ENCODE measurements at places on chromosomes 2 and 18. TPM values are rescaled to one million over a fixed set of nuclear protein-coding genes. Genes with fewer than 3 reads are reported as not detected.

Gene FTCDNL1
- 3.5 TPM for total RNA-seq

Gene HOXD13
- not detected for total RNA-seq

Gene EGR4
- not detected for total RNA-seq

Gene SLC5A7
- 0.23 TPM for total RNA-seq

Gene ANO7
- total RNA-seq = 1.3 TPM

DNA sequence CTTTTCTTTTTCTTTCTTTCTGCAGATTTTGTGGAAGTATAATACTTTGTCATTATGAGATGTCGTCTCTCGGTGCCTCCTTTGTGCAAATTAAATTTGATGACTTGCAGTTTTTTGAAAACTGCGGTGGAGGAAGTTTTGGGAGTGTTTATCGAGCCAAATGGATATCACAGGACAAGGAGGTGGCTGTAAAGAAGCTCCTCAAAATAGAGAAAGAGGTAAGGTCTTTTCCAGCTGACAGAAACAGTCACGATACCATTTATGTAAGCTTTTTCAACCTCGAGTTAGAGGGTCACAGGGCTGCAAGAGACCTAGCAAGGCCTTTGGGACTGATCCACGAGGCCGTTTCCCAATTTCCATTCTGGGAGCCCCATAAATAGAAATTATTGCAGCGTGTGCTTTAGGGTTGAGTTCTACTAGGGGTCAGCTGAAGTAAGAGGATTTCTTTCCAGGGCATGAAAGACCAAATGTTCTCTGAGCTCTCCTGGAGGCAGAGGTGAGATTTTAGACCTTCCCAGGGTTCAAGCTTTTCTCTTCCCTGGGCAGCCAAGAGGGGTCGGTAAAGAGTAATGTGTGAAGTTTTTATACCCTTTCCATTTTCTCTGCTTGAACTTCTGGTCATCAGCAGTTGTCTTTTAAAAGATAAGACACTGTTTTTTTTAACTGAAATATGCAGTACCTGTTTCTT lies 15.5 kb downstream of the MAP3K20 start:
- no peaks in the 10 kb centered on the region for H3K27me3 ChIP-seq
- H3K4me1 ChIP-seq = peaks cover 10% of the 10 kb centered on the region
- peaks cover 15% of the 10 kb centered on the region for H3K36me3 ChIP-seq
- no peak for DNase-seq

- H3K4me3 ChIP-seq = no peak overlapping the region
- peak overlapping the region; percentile 46 for H3K27ac ChIP-seq
- no peaks in the 10 kb centered on the region for H3K27me3 ChIP-seq
Observed at GRCh38 chr2:74385396-74385795, 5.3 kb upstream of the DCTN1 start.

DNA sequence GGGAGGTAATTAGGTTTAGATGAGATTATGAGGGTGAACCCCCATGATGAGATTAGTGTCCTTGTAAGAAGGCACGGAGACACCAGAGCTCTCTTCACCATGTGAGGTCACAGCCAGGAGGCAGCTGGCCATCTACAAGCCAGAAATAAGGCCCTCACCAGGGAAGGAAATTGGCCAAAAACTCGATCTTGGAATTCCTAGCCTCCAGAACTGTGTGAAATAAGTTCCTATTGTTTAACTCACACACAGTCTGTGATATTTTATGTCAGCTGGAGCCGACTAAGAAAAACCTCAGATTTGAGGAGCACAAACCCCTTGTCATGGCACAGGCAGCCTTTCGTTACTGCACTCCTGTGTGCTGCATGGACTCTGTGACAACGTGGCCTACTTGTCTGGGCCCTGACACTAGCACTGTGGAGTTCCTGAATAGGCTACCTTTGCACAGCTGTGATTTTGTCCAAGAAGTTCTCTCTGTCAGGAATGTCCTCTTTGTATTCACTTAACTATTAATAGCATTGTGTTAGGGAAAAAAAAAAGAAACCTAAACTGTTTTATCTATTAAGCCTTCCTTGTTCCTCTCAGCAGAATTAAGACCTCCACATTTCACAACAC lies 319.8 kb downstream of the TDRD15 start:
- H3K4me1 ChIP-seq = no peaks in the 10 kb centered on the region
- H3K27me3 ChIP-seq = no peaks in the 10 kb centered on the region
- DNase-seq = no peak
- H3K4me3 ChIP-seq = no peak overlapping the region
- H3K36me3 ChIP-seq = no peaks in the 10 kb centered on the region

DNA sequence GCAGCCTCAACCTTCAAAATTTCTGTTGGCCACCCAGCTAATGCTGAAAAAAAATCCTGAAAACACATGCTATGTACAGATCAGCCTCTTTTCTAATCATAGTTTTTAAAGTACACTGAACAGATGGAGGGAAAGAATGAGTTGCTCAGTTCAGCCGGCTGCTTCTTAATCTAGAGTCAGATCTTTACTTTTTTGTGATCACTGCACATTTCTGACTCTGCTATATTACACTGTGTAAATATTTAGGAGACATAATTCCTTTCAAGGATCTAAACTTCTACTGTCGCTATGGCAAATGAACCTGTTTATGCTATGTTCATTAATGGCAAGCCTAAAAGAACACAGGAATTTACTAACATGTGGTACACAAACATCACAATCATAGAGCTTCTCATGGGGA lies 114.2 kb downstream of the SRBD1 start:
- H3K4me3 ChIP-seq = no peak overlapping the region
- peaks cover 9% of the 10 kb centered on the region for H3K36me3 ChIP-seq
- no peak for DNase-seq
- peaks cover 4% of the 10 kb centered on the region for H3K4me1 ChIP-seq
- no peak overlapping the region for H3K27ac ChIP-seq

- no peak overlapping the region for H3K27ac ChIP-seq
- no peak for DNase-seq
- no peaks in the 10 kb centered on the region for H3K36me3 ChIP-seq
- H3K27me3 ChIP-seq = no peaks in the 10 kb centered on the region
- peaks cover 15% of the 10 kb centered on the region for H3K4me1 ChIP-seq
- H3K4me3 ChIP-seq = no peak overlapping the region
Observed at GRCh38 chr2:159292157-159292556, 5.7 kb upstream of the WDSUB1 start.

GRCh38 chr2:143397884-143398614 lies 268.8 kb downstream of the ARHGAP15 start:
- H3K4me1 ChIP-seq = peaks cover 3% of the 10 kb centered on the region
- H3K27me3 ChIP-seq = no peaks in the 10 kb centered on the region
- H3K27ac ChIP-seq = no peak overlapping the region
- no peak for DNase-seq
- H3K36me3 ChIP-seq = no peaks in the 10 kb centered on the region

DNA sequence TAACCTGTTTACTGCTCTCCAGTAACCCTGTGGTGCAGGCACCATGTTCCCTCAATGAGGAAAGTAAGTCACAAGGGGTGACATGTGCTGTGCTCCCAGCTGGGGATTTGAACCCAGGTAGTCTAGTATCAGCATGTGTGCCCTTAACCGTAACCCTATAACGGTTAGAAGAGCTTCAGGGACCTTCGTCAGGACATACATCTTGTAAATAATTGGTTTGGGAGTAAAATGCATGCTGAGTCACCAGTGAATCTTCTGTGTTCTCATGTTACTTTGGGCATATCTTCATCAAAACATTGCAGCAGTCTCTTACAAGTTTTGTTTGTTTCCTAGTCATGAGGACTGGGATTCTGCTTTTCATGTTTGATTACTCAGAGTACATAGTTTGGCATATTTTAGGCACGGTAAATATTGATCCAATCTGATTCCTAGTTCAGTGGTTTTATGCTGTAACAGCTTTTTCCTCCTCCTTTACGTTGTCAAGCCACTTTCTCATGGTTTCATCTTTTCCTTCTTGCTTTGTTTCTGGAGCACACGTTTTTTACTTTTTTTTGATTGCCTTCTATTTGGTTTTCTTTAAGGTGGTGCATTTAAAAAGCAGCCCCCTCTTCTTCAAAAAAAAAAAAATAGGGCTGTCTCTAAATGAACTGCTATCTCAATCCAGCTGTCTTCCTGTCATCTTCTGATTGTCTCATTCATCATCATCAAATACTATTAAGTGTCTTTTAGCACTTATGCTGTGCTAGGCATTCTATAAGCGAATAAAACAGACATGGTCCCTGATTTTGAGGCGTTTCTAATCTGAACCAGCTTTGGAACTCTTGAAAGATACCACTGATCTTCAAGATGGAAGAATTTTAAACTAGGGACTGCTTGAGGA lies 50.4 kb downstream of the CLIP4 start:
- no peaks in the 10 kb centered on the region for H3K4me1 ChIP-seq
- no peaks in the 10 kb centered on the region for H3K27me3 ChIP-seq
- DNase-seq = no peak
- H3K36me3 ChIP-seq = peaks cover 33% of the 10 kb centered on the region
- H3K27ac ChIP-seq = no peak overlapping the region

- H3K4me3 ChIP-seq = no peak overlapping the region
- H3K36me3 ChIP-seq = no peaks in the 10 kb centered on the region
- no peaks in the 10 kb centered on the region for H3K4me1 ChIP-seq
- no peaks in the 10 kb centered on the region for H3K27me3 ChIP-seq
- no peak overlapping the region for H3K27ac ChIP-seq
Observed at GRCh38 chr2:166388481-166389070, 12.8 kb upstream of the SCN9A start.

Measured in left lung (tissue), 14 donors.